ENCODE measurements at places on chromosomes 12 and 14.

DNA sequence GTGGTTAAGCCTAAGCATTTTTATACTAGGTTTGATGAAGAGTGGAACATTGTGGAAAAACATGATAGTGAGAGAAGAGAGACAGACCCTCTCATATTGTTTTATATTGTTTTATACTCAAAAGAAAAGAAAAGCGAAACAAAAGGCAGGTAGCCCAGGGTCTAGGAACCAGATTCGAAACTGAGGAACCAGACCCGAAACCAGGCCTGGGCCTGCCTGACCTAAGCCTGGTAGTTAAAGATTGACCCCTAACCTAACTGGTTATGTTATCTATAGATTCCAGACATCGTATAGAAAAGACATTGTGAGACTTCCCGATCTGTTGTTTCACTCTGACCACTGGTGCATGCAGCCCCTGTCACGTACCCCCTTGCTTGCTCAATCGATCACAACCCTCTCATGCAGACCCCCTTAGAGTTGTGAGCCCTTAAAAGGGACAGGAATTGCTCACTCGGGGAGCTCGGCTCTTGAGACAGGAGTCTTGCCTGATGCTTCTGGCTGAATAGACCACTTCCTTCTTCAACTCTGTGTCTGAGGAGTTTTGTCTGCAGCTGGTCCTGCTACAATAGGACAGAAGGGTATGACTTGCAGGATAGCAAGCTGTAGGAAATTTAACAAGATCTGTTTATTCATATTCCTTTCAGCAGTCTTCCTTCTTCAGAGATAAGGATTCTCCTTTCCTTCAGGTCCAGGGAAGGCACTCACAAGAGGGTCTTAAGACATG, 147.1 kb upstream of the PLEKHA5 start:
- no peak for DNase-seq

DNA sequence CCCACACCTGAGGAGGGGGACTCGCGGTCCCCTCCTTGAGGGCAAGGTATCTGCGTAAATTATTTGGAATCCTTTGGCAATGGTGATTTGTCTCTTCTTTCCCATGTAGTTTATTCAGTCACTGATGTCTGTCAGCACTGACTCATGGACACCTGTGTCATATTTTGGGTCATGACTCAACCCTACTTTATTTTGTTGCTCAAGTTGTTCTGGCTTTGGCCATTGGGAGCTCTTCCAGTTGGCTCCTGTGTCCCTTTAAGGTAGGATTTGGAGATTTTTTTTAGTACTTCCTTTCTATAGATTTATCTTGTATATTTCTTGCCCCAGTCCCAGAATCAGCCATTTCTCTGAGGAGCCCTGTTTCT, 47.4 kb upstream of the C14orf180 start:
- DNase-seq = no peak

GRCh38 chr12:74847169-74847568, 309.5 kb downstream of the ATXN7L3B start:
- DNase-seq = no peak

- DNase-seq = no peak
These were observed 31.7 kb downstream of the KLRK1 start for GRCh38 chr12:10358131-10358530.

DNA sequence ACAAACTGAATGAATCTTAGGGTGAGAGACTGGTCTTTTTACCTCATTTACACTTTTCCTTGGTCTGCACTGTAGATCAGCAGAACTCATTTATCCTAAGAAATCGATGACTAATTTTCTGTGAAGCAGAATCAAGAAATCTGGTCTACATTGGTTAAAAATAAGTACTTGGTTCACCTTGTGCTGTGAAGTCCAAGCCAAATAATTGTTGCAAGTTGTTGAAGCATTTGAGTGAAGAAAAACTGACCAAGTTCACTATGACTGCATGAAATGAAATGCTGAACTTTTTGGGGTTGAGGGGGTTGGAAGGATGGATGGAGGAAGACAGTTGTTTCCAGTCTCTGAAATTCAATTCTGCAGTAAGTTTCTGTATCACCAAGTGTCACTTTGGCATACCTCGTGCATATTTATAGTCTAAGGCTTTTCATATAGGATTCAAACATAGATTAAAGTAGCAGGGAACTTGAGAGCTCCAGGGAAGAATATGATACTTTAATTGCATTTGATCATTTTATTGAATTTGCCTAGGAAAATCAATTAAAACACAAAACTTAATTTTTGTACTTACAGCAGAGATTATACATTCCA, 75.0 kb downstream of the FAR2 start:
- no peak for DNase-seq
